ENCODE measurements at places on chromosomes 12 and 14.
A peak's percentile ranks its signal among the peaks of the same experiment; 100 is the strongest.

GRCh38 chr14:55556929-55557623 is 22.9 kb upstream of the KTN1 start:
- DNase-seq: peak; percentile 81

GRCh38 chr14:69483765-69484443 is 624 bp upstream of the PLEKHD1 start:
- no peak for DNase-seq

- no peak for DNase-seq
Observed at GRCh38 chr12:7483343-7483742, 20.2 kb downstream of the CD163 start.

DNA sequence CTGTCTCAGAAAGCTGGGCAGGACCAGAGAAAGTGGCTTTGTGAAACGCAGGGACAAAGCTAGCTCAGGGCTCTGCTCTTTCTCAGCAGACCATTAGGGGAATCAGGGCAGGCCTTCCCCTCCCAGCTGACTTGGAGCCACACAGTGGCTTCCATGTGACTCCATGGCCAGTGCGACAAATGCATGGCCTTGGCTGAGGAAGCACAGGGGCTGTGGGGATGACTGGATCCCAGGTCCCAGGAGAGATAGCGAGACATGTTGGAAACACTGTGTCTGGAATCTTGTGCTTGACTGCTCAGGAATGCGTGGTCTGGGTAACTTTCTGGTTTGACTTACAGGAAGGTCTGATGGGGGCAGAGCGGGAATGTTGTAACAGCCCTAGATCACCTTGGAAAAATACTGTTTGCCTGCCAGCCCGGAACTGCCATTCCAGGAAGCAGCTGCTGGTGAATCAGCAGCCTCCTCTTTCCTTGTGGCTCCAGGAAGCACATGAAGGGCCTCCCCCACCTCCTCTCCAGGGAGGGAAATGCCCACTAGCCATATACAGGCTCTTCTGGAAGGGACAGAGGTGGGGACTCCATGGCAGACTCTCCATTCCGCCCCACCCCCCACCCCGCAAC is 133.5 kb upstream of the HIF1A start:
- DNase-seq: peak; percentile 78

GRCh38 chr14:50065583-50065982 is 50.8 kb downstream of the VCPKMT start:
- no peak for DNase-seq

DNA sequence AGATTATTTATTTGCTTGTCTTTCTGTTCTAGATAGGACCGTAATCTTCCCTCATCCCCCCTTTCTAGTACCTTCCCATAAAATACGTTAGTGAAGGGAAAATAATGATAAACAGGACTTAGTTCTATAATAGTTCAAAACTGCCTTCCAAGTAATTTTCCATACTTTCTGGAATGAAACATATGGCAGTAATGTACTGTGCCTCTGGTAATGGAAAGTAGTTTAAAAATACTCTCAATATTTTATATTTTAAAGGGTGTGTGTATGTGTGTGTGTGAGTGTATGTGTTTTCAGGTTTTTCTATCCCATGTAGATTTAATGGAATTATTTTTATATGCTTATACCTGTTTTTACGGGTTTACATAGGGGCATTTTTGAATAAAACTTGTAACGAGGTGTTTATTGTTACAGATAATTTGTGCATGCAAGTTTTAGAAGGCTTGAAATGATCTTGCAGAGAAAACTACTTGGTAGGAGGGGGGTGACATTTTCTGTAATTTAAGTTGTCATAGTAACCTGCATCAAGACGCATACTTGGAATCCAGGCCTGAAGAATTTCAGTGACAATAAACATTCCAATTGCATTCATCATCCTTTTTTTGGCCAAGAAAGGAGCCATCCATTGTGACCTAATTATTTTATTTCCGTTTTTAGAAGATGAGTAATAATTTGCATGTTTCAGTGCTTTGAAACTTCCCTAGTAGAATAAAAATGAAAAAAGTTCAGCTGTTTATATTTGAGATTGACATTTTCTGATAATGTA is 38.9 kb downstream of the RASSF8 start:
- peak; percentile 84 for DNase-seq

- DNase-seq: no peak
Observed at GRCh38 chr12:89350630-89351488, 1.4 kb downstream of the DUSP6 start.

DNA sequence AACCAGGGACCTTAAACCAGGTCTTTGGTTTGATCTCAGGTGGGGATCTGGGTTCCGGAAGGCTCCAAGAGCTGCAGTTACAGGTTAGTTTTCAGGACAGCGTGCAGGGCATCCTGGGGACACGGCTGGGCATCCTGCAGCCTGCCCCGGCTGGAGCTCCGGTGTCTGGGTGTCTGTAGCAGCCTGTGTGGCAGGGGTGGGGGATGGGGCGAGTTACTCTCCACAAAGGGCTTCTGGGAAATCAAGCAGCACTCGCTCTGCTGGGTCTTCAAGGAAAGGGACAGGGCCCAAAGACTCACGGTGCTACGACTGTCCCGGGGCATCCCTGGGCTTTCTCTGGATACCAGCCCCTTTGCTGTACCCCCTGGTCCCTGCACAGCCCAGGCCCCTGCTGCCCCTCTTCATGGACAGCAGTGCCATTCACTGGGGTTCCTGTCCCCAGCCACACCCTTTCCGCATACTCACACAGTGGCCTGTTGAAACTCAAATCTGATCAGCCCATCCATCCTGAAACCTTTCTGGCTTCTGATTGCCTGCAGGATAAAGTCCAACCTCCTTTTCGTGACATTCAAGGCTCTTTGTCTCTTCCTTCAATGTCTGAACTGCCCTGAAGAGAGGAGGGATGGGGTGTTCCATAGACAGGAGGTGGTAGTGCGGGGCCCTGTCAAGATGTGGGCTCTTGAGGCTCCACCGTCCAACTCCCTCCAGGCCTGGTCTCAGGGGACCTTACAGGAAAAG is 22.2 kb upstream of the PPP1R13B start:
- DNase-seq: no peak

DNA sequence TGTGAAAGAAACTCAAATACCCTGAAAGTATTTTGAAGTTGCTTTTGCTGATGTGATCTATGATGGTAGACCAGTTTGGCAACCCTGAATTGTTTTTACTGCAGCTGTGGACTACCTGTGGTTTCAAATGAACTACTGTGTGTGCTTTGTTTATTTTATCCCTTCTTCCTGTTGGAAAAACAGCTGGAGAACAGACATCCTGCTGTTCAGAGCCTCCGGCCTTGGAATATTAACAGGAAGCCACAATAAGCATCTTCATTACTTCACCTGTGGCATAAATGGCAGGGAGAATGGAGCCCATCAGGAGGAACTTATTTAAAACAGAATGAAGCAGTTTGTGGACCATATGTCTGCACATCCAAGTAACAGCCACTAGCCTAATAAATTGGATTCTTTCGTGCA is 104.8 kb downstream of the DUSP6 start:
- DNase-seq: no peak

DNA sequence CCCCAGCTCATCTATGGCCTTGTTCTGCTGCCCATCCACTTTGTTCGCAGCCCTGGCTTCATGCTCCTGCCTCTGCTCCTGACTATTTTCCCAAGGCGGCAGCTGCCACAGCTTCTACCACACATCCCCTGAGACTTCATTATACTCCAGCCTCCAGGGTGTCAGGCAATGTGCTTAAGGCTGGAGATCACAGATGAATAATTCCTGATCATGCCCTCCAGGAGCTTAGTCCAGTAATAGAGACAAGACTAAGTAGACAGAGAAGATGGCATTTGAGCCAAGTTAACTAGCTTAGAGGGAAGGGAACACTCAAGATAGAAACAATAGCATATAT is 7.1 kb downstream of the TAPBPL start:
- no peak for DNase-seq

GRCh38 chr14:93969082-93969828 is 7.1 kb downstream of the ASB2 start:
- DNase-seq: no peak

- no peak for DNase-seq
Observed at GRCh38 chr12:94230357-94230905, 82.1 kb downstream of the PLXNC1 start.

- DNase-seq: no peak
Observed at GRCh38 chr12:126993898-126994297, 1273.1 kb upstream of the TMEM132C start.

- DNase-seq: no peak
Observed at GRCh38 chr14:24873551-24873950, 176.4 kb downstream of the STXBP6 start.

DNA sequence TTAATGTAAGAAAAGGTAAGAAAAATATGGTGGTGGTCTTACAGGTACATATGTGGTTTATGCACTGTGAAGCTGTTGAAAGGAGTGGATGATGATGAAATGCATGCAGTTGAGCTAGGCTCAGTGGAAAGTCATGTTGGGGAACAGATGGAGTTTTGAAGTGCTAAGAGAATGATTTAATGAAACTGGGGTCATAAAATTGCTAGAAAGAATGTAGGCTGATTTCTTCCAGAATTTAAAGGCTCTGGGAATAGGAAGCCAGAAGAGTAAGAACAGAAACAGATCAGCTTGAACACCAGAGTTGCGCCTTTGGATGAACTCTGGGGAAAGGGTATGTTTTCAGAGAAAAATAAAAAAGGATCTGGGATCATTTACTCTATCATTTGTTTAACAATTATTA is 146.5 kb downstream of the MON2 start:
- DNase-seq: no peak

DNA sequence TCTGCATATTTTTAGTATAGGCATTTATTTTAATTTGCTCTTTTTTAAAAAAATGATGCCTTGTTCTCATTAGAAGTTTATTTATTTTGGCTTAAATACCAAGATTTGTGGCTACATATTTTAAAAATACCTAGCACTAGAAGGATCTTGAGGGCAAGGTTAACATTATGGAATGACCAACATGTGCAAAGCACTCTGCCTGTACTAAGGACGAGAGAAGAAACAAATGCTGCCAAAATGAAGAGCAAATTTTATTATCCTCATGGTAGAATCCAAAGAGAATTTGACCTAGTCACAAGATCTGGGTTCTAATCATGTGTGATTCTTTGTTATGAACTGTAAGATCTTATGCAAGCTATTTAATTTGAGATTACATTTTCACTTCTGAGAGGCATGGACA is 2.8 kb downstream of the CAND1 start:
- DNase-seq: peak; percentile 14

DNA sequence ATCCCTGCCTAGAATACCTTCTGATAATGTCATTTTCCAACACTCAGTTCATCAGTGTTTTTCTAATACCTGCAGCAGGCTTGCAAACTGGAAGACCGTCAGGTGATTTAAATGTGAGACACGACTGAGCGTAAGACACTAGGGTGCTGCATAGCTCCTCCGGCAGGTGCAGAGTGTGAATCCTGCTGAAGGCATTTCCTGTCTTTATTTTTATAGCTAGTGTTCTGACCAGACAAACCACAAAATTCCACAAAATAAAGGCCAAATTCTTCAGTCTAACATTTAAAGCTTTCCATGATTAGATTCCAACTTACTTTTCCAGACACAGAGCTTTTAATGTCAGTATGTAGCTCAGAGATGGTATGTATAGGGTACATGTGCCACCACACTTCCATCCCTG is 70.7 kb downstream of the BBS10 start:
- DNase-seq: no peak

DNA sequence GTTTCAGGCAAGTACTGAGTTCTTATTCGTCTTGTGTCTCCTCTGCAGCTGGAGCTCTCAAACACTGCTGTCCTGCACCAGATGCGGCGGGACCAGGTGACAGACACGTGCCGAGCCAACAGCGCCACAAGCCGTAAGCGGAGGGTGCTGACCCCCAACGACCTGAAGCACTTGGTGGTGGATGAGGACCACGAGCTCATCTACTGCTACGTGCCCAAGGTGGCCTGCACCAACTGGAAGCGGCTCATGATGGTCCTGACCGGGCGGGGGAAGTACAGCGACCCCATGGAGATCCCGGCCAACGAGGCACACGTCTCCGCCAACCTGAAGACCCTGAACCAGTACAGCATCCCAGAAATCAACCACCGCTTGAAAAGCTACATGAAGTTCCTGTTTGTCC is 201.2 kb downstream of the SLC41A2 start:
- no peak for DNase-seq

DNA sequence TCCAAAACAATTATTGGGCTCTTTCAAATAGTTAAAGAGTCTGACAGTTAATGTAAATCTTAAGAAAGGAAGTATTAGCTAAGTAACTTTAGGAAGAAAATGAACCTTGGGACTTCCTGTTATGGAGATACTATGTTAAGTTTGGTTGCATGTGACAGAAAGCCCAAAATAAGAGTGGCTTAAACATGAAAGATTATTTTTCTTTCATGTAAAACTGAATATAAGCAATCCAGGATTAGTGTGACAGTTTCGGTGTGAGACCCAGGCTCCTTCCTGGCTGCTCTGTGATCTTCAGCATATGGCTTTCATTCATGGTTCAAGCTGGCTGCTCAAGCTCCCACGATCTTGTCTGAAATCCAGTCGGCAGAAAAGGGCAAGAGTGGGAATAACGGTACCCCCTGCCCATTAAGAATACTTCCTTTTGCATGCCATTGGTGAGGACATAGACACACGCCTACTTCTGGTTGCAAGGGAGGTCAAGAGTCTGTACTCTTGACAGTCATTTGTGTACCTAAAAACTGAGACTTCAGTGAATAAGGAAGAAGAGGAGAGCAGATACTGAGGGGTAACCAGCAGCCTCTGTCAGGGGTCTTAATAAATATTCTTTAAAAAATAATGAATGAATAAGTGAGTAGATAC is 2.2 kb upstream of the RPAP3 start:
- no peak for DNase-seq

DNA sequence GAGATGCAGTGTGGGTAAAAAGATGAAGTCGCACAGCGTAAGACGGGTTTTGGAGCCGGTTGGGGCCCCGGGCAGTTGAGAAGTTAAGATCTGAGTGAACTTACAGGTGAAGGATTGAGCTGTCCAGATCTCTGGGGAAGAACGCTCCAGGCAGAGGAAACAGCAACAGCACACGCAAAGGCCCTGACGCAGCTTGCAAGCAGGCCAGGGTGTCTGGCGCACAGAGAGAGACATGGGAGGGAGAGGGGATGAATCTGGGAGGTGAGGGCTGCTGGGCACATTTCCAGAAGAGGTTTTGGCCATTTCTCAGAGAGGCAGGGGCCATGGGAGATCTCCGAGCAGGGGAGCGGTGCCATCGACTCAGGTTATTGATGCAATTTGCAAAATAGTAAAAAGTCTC is 31.0 kb downstream of the MYL2 start:
- no peak for DNase-seq
